ENCODE measurements at places on chromosomes 1 and 21.

GRCh38 chr1:4661595-4661917 is 7.1 kb downstream of the AJAP1 start:
- DNase-seq: no peak

DNA sequence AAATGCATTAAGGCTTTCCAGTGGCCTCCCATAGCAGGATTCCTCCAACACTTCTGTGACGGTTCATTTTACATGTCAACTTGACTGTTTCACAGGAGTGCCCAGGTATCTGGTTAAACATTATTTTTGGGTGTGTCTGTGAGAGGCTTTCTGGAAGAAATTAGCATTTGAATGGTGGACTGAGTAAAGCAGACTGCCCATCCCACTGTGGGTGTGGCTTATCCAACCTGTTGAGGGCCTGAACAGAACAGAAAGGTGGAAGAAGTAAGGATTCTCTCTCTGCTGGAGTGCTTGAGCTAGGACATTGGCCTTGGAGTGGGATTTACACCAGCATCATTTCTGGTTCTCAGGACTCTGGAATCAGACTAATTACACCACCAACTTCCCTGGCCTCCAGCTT is 85.6 kb downstream of the RGS7 start:
- no peak for DNase-seq

DNA sequence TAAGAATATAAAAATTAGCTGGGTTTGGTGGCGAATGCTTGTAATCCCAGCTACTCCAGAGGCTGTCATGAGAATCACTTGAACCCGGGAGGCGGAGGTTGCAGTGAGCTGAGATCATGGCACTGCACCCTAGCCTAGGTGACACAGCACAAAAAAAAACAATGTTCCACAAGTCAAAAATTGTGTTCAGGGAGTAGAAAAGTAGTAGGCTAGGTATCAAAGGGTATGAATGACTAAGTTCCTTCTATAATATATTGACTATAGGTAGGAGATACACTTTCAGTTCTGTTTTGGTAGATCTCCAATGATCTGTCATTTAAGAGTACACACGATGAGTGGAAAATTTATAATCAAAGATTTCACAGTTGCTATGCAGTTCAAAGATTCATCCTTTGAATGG is 16.7 kb downstream of the USP48 start:
- no peak for DNase-seq

- no peak for DNase-seq
Measured at GRCh38 chr1:5909576-5910275, 82.5 kb downstream of the NPHP4 start.

GRCh38 chr21:36981049-36981391 is 14.6 kb upstream of the HLCS start:
- DNase-seq: no peak

DNA sequence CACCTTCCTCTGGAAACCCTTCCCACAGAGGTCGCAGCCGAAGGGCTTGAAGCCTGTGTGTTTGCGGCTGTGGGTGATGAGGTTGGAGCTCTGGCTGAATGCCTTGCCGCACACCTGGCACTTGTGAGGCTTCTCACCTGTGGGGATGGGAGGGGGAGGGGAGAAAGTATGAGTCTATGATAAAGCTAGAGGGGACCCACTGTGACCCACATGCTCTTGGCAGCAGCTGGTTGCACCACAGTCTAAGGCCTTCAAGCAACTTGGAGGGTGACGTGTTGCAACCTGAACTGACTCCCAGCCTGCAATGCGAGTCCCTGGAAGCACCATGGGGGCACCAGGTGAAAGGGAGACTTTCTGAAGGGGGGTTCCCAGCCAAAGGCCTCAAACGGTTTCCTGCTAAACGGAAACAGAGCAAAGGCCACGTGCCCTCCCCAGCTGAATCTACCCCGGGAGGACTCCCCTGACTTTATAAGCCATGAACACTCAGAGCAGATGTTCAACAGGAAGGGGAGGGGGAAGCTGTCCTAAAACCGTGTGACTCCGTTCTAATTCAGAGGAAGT is 10.6 kb downstream of the GFI1 start:
- DNase-seq: peak; percentile 4

DNA sequence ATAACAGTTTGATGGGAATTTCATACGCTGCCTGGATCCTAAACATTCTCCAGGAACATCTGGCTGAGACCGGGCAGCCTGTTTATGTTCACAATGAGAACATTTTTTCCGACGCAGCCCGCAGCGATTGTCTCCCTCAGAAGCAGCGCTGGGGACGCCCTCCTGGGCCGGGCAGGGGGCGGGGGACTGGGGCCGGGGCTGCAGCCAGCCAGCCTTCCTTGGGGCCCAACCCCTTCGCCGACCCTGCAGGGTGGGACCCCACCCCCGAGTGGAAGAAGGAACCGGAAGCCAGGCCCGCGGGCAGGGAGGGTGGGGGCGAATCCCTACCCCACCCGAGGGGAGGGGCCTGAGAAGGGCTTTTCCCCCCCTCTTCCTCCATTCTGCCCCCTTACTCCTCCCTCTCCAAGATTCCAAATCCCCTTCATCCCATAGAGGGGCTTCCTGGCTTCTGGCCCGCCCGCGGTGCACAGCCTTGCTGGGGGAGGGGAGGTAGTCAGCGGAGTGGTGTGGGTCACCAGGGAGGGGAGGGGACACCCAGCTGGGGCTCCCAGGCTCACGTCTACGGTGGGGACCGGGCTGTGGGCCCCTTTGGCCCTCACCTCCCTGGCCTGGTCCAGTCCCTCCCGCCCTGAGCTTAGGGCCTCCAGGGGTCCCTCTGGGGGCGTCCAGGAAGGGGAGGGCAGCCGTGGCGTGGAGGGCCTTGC is 60.6 kb downstream of the WNT9A start:
- peak; percentile 29 for DNase-seq

GRCh38 chr1:12436345-12436658 is 181.7 kb downstream of the DHRS3 start:
- no peak for DNase-seq

DNA sequence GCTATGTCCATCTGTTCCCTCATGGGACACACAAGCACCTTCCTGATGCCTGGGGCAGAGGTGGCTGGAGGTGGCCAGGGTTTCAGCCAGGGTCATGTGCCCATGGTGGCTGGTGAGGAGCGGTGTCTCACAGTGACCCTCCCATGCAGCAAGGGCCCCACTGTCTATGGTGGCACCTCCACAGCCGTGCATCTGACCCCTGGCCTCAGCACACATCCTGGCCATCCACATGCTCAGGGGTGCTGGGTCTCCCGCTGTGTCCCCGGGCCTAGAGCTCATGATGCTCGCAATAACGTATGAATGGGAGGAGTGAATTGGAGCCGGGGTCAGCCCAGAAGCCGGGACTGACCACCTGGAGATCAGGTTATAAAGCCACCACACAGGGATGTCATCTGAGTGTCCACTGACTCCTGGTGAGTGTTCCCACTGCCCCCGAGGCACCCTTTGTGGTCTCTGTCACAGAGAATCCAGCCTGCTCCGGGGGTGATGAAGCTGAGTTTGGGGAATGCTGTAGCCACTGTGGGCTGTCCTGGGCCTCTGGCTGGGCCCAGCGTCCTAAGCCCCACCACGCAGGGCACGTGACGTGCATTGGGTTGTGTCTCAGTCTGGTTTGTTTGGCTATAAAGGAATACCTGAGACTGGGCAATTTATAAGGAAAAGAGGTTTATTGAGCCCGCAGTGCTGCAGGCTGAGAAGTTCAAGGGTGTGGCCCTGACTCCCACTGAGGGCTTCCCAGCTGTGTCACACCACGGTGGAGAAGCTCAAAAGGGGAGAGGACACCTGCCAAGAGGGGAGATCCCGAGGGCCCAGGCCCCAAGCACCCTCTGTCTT is 51.7 kb downstream of the SIK1 start:
- no peak for DNase-seq

DNA sequence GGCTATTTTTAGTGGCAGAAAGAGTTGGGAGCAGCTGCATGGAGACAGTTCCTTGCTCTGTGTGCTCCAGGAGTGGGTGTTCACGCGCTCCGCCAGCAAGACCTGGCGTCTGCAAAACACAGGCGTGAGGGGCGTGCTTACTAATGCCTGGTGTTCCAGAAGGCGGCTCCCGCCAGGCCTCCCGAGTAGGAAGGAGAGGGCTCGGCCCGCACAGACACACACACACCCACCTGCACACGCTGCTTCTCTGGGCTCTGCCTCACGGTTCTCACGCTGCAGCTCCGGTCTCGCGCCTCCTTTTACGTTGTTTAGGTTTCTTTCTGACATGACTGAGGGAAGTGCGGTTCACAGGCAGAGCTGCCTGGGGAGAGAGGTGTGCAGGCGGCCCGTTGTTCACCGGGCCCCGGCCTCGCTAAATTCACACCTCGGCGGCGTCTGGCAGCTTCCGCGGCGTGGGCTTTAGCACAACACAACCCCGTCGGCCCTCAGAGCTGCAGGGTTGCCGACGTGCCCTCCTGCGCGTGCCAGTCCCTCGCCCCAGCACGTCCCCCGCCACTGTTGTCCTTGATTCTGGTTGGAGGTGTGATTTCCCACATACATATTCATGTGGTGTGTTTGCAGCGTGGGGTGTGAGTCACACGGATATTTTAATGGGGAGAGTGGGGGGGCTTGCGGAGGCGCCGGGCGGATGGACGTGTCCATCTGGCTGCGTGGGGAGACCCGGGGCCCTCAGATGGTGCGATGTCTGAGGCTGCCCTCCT is 77.0 kb downstream of the SKI start:
- no peak for DNase-seq

DNA sequence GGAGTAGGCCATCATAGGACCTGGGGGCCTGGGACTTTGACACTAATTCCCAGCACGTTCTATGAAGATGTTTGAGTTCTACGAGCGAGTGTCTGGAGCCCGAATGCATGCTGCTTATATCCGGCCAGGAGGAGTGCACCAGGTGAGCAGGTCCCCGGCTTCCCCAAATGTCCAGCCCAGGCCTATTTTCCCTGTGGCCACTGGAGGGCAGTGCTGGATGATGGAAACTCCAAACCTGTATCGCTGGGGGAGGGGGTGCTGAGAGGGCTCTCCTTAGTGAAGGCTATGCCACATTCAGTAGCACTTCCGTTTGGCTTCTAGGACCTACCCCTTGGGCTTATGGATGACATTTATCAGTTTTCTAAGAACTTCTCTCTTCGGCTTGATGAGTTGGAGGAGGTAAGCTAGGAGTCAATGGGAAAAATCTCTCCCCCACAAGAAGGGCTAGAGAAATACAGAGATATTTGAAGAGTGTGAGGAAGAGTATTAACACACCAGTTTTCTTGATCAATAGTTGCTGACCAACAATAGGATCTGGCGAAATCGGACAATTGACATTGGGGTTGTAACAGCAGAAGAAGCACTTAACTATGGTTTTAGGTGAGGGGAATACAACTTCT is 5.2 kb upstream of the FCER1G start:
- peak; percentile 78 for DNase-seq

DNA sequence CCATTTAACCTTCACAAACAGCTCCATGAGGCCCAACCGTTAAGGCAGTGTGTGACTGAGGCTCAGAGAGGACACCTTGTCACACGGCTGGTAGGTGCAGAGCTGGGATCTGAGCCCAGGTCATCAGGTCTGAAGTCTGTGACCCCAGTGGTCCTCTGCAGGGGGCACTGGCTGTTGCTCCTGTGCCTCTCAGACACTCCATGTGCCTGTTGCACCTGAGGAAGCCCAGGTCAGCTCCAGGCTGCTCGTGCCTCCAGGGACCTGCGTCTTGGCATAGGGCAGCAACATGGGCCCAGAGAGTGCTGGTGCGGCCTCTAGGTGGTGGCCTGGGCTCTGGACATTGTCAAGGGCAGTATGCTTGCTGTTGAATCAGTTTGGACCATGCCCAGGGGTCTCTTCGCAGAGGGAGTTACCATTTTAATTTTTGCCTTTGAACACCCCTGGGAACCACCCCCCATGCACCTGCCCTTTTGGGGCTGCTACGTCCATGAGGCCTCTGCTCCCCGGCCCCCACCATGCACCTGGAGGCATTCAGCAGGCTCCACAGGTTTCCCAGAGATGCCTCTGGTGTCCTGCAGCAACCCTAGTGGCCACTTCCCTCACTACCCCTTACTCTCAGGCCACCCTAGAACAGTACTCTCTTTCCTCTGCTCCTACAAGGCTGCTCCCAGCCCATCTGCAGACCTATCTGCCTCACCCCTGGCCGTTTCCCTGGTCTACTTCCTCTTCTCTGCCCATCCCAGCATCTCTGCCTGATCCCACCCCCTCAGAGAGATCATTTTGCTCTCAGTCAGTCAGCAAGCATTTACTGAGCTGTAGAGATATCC is 25.2 kb upstream of the EPS8L3 start:
- DNase-seq: no peak

DNA sequence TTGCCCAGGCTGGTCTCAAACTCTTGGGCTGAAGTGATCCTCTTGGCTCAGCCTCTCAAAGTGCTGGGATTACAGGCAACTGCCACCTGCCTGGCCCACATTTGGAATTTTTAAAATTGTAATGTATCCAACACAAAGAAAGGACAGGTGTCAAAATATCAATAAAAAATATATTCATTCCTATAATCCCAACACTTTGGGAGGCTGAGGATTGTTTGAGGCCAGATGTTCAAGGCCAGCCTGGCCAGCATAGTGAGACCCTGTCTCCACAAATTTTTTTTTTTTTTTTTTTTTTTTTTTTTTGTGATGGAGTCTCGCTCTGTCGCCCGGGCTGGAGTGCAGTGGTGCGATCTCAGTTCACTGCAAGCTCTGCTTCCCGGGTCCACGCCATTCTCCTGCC is 10.0 kb downstream of the HES2 start:
- no peak for DNase-seq

GRCh38 chr1:67853704-67854103 is 20.4 kb upstream of the GNG12 start:
- peak; percentile 52 for DNase-seq

DNA sequence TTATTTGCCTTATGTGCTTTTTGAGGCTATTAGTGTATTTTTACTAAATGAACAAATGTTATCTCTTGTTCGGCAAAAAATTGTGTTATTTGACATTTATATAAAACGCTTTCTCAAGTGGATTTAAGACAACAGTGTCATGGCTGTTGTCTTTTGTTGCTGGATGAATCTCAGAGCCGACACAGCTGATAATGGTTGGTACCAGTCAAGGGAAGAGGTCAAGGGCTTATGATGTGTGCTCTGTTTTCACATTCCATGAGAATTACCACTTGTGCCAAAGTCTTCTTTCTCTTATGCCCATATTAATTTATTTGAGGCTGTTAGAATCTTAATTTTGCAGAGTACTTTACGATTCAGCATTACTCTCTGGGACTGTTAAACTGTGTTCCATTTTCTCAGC is 17.9 kb upstream of the CD101 start:
- DNase-seq: no peak

DNA sequence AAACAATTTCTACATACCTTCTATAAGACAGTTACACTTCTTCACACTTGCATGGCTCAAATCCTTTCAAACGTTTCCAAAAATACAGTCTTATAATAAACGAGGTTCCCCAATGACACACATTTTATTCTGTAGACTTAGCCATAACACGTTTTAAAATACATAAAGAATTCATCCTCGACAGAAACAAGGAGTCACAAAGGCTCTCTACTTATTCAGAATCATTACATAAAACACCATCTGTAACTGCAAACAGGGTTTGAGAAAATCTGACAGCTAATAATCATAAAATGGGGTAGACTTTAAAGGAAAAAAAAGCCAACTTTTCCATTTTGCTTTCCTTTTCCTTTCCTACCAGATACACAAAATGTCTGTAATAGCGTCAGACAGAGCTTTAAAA is 1.8 kb downstream of the PIK3R3 start:
- no peak for DNase-seq
